ENCODE measurements at places on chromosomes 11 and 22.
A peak's percentile ranks its signal among the peaks of the same experiment; 100 is the strongest.

GRCh38 chr11:261624-262023 is 16.6 kb upstream of the NLRP6 start:
- peaks cover 2% of the 10 kb centered on the region for H3K27me3 ChIP-seq
- no peak overlapping the region for H3K4me3 ChIP-seq
- H3K4me1 ChIP-seq: no peaks in the 10 kb centered on the region

- DNase-seq: no peak
- H3K27me3 ChIP-seq: peaks cover 46% of the 10 kb centered on the region
- no peak overlapping the region for H3K27ac ChIP-seq
- peaks cover 26% of the 10 kb centered on the region for H3K4me1 ChIP-seq
These were observed 785 bp downstream of the IGSF9B start for GRCh38 chr11:133955945-133956421.

DNA sequence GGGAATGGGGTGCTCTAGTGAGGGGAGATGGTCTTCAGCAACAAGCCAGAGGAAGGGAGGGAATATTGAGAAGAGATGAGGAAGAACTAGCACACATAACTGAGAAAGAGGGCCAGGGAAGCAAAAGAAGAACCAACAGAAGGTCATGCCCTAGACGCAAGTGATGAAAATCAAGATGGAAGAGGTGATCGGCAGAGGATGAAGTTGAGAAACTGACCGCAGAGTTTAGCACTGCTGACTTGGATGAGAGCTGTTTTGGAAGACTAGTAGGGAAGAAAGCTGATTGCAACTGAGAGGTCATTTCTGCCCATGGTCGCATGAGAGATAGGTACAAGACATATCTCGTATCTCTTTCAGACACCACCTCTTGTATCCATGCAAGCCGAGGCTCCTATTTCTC is 2.9 kb downstream of the SPINDOC start:
- no peak for DNase-seq
- peaks cover 9% of the 10 kb centered on the region for H3K27me3 ChIP-seq
- peaks cover 41% of the 10 kb centered on the region for H3K36me3 ChIP-seq
- no peak overlapping the region for H3K27ac ChIP-seq
- no peak overlapping the region for H3K4me3 ChIP-seq

GRCh38 chr11:66277471-66278362 is at the start of gene CNIH2:
CNIH2 (plus strand) TSS chr11:66278175; CDS start chr11:66278457, 282 bp downstream.
- peaks cover 90% of the 10 kb centered on the region for H3K4me1 ChIP-seq
- peak within 1 kb of the TSS; percentile 47 for H3K27ac ChIP-seq
- peak; percentile 34 for DNase-seq
- H3K27me3 ChIP-seq: no peaks in the 10 kb centered on the region
- peaks cover 41% of the 10 kb centered on the region for H3K36me3 ChIP-seq
- peak within 1 kb of the TSS; percentile 59 for H3K4me3 ChIP-seq

DNA sequence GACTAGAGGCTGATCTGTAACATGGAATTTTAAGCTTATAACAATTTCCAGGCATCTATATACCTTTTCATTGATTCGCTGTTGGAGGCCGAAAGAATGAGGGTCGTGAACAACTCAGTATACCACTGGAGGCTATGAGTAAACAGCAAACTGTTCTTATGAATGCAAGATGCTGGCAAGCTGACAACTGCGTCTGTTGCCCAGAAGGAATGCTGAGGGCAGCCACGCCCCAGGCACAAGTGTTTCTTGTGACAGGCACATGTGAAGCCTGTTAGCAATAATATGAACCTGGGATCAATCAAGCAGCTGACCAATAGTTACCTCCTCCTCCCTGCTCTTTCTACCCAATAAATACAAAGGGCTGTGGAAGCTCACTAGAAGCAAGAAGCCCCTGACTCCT is 15.3 kb downstream of the RTCB start:
- no peak overlapping the region for H3K4me3 ChIP-seq
- H3K27ac ChIP-seq: no peak overlapping the region
- H3K36me3 ChIP-seq: peaks cover 66% of the 10 kb centered on the region
- no peak for DNase-seq
- H3K27me3 ChIP-seq: no peaks in the 10 kb centered on the region

DNA sequence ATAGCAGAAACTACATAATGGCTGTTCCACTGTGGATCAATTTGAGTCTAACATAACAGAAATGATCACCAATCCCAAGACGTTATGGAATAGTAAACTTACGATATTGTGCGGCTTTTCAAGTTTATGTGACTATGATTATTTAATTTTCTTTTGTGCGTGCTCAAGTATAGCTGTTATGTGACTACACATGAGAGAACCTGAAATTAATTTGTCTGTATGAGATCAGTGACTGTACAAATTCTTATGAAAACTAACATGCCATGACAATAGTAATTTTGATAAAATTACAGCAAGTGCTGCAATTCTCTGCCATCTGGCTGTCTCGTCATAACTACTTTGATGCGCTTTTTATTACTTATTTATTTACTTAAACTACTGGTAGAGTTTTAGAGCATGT is 343.2 kb downstream of the DCDC1 start:
- H3K36me3 ChIP-seq: no peaks in the 10 kb centered on the region
- no peaks in the 10 kb centered on the region for H3K4me1 ChIP-seq
- no peaks in the 10 kb centered on the region for H3K27me3 ChIP-seq

DNA sequence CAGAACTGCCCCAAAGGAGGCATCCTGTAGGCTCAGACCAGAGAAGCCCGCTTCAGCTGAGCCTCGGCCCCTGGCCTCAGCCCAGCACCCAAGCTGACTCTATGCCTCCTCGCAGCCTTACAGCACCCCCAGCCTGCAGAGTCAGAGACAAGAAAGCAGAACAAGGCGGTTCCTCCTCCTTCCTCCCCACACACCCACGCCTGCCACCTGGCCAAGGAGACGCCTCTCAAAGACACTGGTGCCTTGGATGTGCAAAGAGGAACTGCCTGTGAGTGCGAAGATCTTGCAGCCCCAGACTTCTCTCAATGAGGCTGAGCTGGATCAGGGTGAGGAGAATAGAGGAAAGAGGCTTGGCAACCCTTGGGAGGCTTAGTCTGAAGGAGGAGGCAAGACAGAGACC is 60.2 kb downstream of the PDE2A start:
- H3K27me3 ChIP-seq: peaks cover 46% of the 10 kb centered on the region
- no peak overlapping the region for H3K27ac ChIP-seq
- H3K4me1 ChIP-seq: no peaks in the 10 kb centered on the region
- no peak overlapping the region for H3K4me3 ChIP-seq

- no peaks in the 10 kb centered on the region for H3K36me3 ChIP-seq
- no peaks in the 10 kb centered on the region for H3K4me1 ChIP-seq
- H3K27ac ChIP-seq: no peak overlapping the region
These were observed 46.8 kb downstream of the BTG4 start for GRCh38 chr11:111465400-111465799.

DNA sequence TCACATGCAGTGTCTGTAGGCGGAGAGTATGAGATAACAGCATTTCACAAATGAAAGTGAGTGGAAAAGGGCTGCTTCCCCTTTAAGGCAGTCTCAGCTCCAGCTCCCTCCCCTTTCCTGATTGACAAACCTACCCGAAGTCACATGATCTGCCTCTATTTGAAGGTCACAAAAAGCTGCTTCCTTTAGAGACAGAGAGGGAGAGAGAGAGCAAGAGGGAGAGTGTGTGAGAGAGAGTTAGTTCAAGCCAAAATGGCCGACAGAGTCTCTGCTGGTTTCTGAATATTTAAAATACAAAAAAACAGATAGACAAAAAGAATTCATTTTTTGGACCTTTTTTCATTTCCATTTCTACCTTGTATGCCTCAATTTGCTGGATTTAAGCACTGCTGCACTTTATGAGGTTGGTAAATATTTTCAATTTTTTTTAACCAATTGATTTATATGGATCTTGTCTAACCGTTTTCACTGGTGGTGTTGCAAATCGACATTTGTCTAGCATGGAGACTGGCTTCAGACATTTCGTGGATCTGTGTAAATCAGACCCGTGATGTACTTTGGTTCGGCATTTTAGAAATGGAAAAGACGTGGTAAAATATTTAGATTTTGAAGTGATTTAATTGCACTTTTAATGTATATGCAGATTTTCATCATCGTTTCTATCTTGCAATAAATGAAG is at the start of gene TNRC6B:
TNRC6B (plus strand) TSS at position 188 of the 679 bp plus-strand sequence; CDS start at position 399, 211 bp downstream.
- peak within 1 kb of the TSS; percentile 91 for H3K27ac ChIP-seq
- H3K36me3 ChIP-seq: no peaks in the 10 kb centered on the region
- H3K4me3 ChIP-seq: peak within 1 kb of the TSS; percentile 80
- peak; percentile 93 for DNase-seq
- no peaks in the 10 kb centered on the region for H3K27me3 ChIP-seq
- peaks cover 38% of the 10 kb centered on the region for H3K4me1 ChIP-seq

DNA sequence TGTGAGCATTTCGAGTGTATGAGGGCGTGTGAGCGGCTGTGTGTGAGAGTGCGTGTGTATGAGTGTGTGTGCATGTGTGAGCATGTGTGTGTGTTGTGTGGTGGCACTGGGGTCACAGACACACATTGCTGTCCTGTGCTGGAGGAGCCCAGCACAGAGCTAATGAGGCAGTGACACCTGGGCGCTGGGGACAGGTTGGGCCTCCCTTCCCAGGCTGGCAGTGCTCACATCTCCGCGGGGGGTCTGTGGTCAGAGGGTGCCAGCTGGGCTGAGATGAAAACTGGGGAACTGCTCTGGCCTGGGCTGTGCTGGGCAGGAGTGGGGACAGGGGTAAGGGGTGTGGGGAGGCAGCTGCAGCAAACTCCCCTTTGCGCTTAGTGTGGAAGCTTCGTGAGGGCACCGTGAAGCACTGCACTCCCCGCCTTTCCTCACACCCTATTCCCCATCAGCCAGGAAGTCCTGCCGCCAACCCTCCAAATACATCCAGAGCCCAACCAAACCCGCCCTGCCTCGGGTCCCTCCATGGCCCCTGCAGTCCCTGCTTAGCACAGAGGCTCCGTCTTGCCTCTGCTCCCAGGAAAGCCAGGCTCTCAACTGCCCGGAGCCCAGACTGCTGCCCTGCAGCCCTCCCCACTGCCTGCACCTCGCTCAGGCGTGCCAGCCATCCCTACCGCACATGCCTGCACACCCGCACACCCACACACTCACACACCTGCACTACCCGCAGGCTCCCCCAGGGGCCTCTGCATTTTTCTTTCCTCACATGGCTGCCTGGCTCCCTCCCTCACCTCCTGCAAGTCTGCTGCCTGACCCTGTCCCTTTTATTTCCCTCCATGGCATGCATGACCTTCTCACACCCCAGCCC is 62.0 kb upstream of the THY1 start:
- no peak for DNase-seq
- no peak overlapping the region for H3K27ac ChIP-seq
- H3K36me3 ChIP-seq: no peaks in the 10 kb centered on the region
- H3K4me3 ChIP-seq: no peak overlapping the region
- no peaks in the 10 kb centered on the region for H3K4me1 ChIP-seq

DNA sequence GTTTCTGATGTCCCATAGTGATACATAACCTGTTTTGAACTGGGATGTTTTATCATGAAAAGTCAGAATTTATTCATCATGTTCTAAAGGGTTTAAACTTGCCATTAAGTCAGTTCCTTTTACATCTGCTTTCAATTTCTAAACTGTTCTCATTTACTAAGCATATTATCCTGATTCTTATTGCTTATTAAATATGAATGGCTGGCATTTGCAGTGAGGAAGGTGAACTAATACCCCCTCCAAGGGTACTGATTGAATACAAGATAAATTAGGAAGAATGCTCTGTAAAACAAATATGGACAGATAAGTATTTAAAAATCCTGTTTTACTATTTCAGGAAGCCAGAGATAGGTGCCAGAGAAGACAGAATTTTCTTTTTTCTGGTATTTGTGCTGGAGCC is 70.8 kb upstream of the HORMAD2 start:
- peaks cover 31% of the 10 kb centered on the region for H3K36me3 ChIP-seq
- H3K27ac ChIP-seq: no peak overlapping the region
- DNase-seq: no peak
- no peak overlapping the region for H3K4me3 ChIP-seq
- H3K4me1 ChIP-seq: peaks cover 22% of the 10 kb centered on the region

- H3K4me3 ChIP-seq: no peak overlapping the region
- no peak for DNase-seq
- no peaks in the 10 kb centered on the region for H3K36me3 ChIP-seq
- H3K27me3 ChIP-seq: no peaks in the 10 kb centered on the region
- H3K27ac ChIP-seq: no peak overlapping the region
These were observed 3.0 kb upstream of the APOA4 start for GRCh38 chr11:116825854-116826750.

GRCh38 chr11:81380395-81380794 is 1353.3 kb downstream of the FAM181B start:
- H3K27ac ChIP-seq: no peak overlapping the region
- no peak for DNase-seq
- H3K27me3 ChIP-seq: no peaks in the 10 kb centered on the region
- H3K4me1 ChIP-seq: no peaks in the 10 kb centered on the region
- H3K4me3 ChIP-seq: no peak overlapping the region
- no peaks in the 10 kb centered on the region for H3K36me3 ChIP-seq

DNA sequence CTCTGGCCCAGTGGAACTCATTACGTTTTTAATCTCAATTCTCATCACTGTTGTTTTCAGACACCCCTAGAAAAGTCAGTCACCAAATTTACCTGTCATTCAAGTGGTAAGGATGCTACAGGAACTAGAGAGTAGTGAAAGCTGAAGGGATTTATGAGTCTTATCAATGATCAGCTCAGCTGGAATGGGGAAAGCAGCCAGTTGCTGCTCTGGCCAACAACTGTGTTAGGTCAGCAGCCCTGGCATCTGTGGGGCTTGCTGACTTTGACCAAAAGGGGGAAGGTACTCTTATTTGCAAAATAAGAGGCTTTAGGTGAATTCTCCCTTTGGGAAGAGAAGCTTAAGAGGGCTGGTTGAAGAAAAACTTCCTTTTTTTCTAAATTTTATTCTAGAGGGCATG is 76.2 kb upstream of the HORMAD2 start:
- H3K4me1 ChIP-seq: peaks cover 20% of the 10 kb centered on the region
- DNase-seq: no peak
- no peak overlapping the region for H3K4me3 ChIP-seq
- no peak overlapping the region for H3K27ac ChIP-seq
- H3K27me3 ChIP-seq: no peaks in the 10 kb centered on the region
- H3K36me3 ChIP-seq: peaks cover 15% of the 10 kb centered on the region

GRCh38 chr11:121366038-121366437 is 73.5 kb downstream of the SC5D start:
- H3K27me3 ChIP-seq: no peaks in the 10 kb centered on the region
- DNase-seq: no peak
- no peak overlapping the region for H3K27ac ChIP-seq
- H3K36me3 ChIP-seq: no peaks in the 10 kb centered on the region
- no peak overlapping the region for H3K4me3 ChIP-seq

GRCh38 chr11:121293288-121293594 is 670 bp downstream of the SC5D start:
- DNase-seq: no peak
- H3K36me3 ChIP-seq: no peaks in the 10 kb centered on the region
- peak overlapping the region; percentile 89 for H3K27ac ChIP-seq
- peak overlapping the region; percentile 89 for H3K4me3 ChIP-seq
- H3K27me3 ChIP-seq: no peaks in the 10 kb centered on the region
- H3K4me1 ChIP-seq: peaks cover 9% of the 10 kb centered on the region

DNA sequence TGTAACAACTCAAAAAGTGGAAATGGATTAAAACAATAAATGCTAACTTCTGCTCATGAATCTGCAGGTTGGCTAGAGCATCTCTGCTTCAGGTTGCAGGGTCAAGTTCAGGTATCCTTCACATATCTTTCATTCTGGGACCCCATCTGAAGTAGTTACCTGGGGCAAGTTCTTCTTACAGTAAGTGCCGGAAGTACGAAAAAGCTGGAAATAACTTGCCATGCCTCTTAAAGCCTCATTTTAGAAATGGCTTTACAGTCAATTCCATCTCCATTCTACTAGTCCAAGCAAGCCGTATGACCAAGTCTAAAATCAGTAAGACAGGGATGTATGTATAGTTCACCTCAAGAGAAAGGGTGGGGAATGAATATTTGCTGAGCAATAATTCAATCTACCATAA is 93.7 kb downstream of the FCHSD2 start:
- H3K36me3 ChIP-seq: no peaks in the 10 kb centered on the region
- H3K27me3 ChIP-seq: no peaks in the 10 kb centered on the region
- no peaks in the 10 kb centered on the region for H3K4me1 ChIP-seq
- H3K4me3 ChIP-seq: no peak overlapping the region
